T-helper 17 cell (primary cell): ENCODE measurements at places on chromosomes 2 and 18. TPM values are rescaled to one million over a fixed set of nuclear protein-coding genes. Genes with fewer than 3 reads are reported as not detected.

SIX2 gene
- not detected for total RNA-seq

KCNE4 gene
- total RNA-seq: not detected

FAM237A gene
- not detected for total RNA-seq

FOXI3 gene
- total RNA-seq: not detected

GLI2 gene
- not detected for total RNA-seq

R3HDM1 gene
- total RNA-seq: 31.8 TPM

STPG4 gene
- 0.21 TPM for total RNA-seq

SOX11 gene
- not detected for total RNA-seq

ACAA2 gene
- 19.8 TPM for total RNA-seq

MDH1B gene
- total RNA-seq: not detected

SKA1 gene
- total RNA-seq: 0.39 TPM

ANKRD30B gene
- total RNA-seq: not detected

- no peak for DNase-seq
Measured at GRCh38 chr18:22195052-22195451, 25.7 kb downstream of the GATA6 start.

DNA sequence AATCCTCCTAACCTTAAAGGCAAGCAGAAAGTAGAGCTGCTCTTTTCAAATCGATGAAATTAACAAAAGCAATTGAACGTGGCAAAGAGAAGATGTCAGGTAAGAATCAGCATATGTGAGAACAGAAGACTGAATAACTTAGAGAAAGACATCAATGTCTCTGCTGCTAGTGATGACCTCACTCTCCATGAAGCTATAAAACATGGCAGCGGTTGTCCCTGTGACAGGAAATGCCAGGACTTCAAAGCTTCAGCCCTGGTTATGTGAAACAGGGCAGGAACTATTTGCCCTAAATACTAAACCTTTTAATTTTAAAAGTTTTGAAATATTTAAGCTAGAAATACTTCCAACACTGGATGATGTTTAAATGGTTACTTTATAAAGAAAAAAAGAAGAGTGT lies 383.7 kb downstream of the XIRP2 start:
- DNase-seq: no peak

GRCh38 chr2:241964133-241964532 lies 94.6 kb downstream of the RTP5 start:
- no peak for DNase-seq

- peak; percentile 50 for DNase-seq
Measured at GRCh38 chr18:22930089-22930713, 2.9 kb upstream of the RBBP8 start.

DNA sequence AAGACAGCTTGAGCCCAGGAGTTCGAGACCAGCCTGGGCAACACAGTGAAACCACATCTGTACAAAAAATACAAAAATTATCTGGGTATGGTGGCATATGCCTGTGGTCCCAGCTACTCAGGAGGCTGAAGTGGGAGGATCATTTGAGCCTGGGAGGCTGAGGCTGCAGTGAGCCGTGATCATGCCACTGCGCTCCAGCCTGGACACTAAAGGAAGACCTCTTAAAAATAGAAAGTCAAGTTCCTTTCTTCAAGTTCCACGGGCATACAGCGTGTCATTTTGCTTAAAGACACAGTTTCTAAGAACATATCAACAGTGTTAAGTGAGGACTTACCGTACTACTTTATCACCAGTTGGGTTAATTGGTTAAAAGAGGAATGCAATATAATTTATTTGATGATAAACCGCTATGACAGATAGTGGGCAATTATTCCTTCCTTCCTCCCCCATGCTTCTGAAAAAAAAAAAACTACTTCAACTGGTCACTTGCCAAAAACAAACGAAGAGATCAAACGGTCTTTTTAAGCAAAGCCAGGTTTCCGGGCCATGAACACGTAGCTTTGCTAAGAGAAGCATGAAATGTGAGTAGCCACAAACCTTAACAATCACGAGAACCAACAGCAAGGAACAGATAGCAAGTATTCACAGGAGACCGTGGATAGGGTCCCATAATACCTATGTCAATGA lies 21.4 kb downstream of the AP1S3 start:
- DNase-seq: no peak

DNA sequence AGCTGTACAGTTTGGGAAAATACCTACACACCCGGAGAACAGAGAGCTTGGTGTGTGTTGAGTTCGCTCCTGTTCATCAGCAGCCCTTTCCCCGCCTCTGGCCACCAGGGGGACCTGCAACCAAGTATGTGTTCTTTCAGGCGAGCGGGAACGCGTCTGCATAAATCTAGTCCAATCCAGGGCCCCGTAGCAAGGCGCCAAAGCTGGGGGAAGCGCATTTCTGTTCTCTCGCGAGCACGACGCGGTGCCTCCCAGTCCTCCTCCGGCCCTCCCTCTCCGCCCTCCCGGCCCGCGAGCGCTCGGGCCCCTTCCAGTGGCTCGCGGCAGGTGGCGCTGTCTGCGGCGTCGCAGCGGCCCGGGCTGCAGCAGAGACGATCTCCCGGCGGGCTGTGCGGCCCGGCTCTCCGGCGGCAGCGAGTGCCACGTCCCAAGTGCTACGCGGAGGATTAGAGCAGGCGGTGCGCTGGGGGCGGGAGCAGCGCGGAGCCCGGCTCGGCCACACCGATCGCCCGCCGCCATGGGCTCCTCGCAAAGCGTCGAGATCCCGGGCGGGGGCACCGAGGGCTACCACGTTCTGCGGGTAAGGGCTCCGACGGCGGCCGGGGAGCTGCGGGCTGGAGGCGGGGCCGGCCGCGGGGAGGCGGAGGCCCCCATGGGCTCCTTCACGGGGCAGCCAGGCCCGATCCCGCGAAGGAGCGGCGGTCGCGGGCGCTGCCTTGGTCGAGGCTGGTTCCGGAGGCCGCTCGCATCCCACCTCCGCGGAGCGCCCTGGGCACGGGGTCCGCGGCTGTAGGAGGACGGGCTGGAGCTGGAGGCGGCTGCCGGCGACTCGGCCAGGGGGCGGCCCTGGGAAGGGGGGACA lies at the start of gene GORASP2:
Gene GORASP2 (plus strand): TSS at position 430 of the 862 bp plus-strand sequence. CDS start 88 bp downstream, at position 518.
- peak; percentile 94 for DNase-seq

DNA sequence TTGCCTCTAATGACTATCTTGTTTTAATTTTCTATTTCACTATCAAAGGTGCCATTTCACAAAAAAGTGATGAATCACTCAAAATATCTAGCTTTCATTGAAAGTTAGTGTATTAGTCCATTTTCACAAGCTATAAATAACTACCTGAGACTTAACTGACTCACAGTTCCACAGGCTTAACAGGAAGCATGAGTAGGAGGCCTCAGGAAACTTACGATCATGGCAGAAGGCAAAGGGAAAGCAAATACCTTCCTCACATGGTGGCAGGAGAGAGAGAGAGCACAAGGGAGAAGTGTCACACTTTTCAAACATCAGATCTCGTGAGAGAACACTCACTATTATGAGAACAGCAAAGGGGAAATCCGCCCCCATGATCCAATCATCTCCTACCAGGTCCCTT lies 1220.4 kb upstream of the ZEB2 start:
- DNase-seq: no peak

GRCh38 chr2:32902986-32903385 lies 43.8 kb upstream of the LTBP1 start:
- no peak for DNase-seq

DNA sequence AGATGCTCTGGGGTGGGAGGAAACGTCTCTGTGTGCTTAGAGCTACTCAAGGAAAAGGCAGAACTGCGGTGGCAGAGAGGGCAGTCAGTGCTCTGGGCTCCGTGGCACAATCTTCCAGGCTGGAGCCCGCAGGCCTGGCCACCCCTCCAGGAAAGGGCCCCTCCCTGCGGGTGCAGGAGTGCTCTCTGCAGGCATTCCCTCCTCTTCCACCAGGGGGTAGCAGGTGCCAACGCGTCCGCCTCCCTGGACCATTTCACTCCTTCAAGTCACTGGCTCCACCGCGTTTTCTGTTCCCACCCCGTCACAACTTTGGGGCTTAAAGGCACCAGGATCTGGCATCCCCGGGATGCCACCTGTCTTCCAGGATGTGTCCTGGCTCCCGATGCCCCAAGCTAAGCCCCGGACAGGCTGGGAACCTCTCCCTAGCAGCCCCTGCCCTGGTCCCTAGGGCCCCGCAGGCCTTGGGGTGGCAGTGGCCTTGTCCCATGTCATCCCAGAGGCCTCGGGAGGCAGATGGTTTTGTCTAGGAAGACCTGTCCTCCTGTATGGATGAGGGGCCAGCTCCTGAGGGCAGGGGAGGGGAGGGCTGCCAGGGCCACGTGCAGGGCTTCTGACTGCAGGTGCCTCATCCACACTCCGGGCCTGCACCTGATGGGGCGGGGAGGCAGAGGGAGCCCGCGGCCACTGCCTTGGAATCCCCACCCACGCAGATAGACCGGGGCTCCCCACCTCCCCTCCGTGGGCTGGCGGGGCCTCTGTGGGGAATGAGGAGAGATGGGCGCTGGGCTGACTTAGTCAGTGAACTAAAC lies 26.4 kb downstream of the KCNIP3 start:
- no peak for DNase-seq

- DNase-seq: no peak
Measured at GRCh38 chr2:162769066-162769465, 69.5 kb downstream of the KCNH7 start.

DNA sequence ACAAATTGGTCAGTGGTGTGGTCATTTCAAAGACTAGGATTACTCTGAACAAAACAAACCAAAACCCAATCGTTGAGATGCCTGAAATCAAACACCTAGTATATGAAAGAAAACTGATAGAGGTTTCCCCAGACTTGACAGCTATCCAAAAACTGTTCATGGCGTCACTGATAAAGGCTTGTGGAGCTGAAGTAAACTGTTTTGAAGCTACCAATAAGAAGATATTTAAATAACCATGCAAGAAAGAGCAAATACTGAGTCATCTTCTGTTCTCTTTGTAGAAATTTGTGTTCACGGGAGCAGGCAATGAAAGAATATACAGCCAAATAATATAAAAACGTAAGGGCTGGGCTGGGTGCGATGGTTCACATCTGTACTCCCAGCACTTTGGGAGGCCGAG lies 7.5 kb upstream of the COLEC11 start:
- no peak for DNase-seq

GRCh38 chr2:47321411-47322031 lies 81.4 kb upstream of the MSH2 start:
- DNase-seq: no peak

- DNase-seq: no peak
Measured at GRCh38 chr2:84038866-84039265, 420.2 kb downstream of the SUCLG1 start.

GRCh38 chr18:62497190-62497772 lies 25.5 kb upstream of the ZCCHC2 start:
- no peak for DNase-seq

GRCh38 chr18:12359515-12359927 lies 17.5 kb downstream of the AFG3L2 start:
- DNase-seq: no peak

DNA sequence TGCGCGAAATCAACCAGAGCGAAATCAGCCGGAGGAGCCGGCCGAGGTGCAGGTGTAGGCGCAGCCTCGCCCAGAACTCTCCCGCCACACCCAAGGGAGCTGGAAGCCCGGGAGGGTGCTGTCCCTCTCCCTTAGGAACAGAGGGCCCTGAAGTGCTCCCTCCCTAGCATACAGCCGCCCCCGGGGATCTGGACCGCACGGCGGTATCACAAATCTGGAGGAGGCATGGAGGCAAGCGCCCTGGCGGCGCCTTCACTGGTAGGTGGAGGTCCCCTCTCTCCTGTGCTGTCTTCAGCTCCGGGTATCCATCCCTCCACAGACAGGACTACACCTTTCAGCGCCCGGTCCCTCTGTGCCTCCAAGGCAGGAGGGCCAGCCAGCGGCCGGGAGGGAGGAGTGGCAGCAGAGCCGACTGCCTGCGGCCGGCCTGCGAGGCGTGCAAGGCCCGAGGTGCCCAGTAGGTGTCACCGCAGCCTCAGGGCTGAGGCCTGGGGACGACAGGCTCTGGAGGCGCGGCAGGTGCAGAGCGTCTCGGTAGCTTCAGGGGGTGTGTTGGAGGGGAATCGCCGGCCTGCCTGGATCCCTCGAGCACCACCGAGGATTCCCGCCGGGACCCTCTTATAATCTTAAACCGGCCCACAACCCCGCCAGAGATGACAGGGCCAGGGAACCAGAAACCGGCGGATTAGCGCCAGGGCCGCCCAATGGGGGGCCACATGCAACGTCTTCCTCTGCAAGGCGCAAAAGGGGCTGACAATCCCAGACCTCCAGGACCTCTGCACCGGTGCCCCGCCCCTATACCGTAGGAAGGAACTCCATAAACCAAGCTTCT lies 2.8 kb downstream of the IHH start:
- peak; percentile 63 for DNase-seq

DNA sequence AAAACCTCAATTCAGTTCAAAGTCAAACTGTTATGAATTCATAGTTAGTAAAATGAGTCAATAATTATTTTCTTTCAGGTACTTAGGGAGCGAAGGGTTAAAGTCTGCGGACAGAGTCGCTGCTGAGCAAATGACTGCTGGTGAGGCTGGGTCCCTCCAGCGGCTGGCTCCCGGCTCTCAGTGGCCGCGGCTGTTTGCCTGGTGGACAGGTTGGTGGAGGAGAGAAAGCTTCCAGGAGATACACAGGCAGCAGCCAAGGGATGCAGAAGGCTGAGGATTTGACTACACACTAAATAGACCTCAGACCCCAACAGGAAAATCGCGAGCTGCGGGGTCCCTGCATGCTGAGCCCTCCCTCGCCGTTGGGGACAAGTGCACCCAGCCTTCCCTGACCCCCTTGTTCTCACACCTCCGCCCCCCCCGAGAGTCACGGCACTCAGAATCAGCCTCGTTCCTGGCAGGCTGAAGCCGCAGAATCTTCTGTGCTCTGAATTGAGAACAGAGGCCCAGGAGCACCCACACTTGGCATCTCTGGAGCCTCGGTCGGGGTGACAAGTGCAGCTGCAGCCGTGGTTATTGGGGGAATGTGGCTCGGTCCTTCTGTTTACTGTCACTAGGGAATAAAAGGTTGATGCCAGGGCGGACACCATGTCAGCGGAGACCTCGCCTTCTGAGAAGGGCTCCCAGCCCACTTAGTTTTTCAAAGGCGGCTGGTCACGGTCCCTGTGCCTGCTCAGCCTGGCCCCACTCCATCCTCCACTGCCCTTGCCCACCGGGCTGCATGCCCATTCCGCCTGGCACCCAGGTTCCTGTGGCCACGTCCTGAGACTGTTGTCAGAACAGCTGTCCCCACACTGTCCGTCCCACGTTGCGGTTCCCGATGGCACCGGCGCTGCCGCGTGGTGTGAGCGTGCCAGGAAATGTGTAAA lies 74.0 kb downstream of the SLC66A2 start:
- no peak for DNase-seq

- DNase-seq: no peak
Measured at GRCh38 chr2:189232759-189233406, 53.3 kb upstream of the COL5A2 start.

DNA sequence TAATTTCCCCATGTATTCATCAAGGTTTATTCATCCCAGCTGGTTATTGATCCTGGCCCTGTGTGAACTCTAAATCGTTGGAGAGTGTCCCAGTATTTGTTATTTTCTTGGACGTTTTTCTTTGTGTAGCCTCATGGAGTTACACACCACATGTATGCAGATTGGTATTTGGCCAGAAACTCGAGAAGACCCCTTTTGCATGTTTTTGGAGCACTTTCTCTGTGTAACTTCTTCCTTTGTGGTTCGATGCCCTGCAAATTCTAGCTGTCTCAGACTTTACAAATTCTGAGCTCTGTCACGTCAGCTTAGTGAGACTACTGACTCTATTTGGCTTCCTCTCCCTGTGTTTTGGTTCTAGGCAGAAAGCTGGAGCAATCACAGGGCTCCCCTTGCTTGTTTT lies 198.7 kb downstream of the MCFD2 start:
- no peak for DNase-seq

- no peak for DNase-seq
Measured at GRCh38 chr2:240258685-240259084, 118.2 kb upstream of the OTOS start.

- DNase-seq: no peak
Measured at GRCh38 chr2:69272803-69273471, 114.1 kb downstream of the GFPT1 start.
